NCI-H1092 treated with DMSO at 0.1 percent for 48 hours (cell line): ENCODE measurements at places on chromosomes 3 and 15.

DNA sequence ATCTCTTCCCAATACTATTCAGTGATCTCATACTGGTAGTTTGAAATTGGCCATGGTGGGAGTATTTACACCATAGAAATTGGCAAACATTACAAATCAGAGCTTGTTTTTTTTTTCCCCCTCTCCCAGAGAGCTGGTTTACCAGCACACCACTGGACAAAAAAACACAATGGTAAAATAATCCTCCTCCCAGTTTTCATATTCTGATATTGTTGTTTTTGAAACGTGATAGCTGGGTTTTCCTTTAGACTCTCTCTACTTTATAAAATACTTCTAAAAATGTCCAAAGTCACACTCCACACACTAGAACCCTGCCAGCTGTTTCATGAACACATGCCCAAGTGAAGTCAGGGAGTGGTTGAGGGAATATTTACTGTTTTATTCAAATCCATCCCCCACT, 187.5 kb downstream of the DTWD1 start:
- DNase-seq = no peak

DNA sequence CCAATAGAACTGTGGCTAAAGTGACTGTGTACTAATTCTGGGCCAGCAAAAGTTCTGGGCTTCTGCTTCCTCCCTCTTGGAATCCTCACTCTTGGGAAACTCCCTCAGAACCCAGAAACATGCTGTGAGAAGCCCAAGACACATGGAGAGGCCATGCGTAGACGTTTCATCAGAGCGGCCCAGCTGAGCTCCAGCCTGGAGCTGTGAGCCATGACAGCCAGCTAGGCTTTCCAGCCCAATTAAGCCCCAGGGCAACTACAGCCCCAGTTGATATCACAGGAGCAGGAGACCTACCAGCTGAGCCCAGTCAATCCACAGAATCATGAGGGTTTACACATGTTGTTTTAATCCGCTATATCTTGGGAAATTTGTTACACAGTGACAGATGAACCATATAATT, 43.6 kb upstream of the CNOT10 start:
- DNase-seq = no peak

GRCh38 chr3:159887911-159888310, 100.7 kb upstream of the IL12A start:
- DNase-seq = no peak

DNA sequence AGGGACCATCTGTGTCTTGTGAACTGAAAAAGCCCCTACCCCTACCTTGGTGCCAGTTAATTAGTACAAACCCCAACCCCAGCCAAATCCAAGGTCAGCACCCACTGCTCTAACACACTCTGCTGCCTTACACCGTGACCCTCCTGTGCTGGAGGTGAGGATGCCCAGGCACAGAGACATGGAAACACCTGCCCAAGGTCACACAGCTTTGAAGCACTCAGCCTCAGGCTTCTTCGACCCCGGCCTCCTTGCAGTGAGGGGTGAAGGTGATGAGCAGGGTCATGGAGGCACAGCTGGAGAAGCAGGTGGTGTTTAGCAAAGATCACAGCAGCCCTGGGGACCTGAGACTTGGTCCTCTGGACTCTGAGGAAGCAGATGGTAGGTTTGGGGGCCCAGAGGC, 39.0 kb upstream of the SLC6A6 start:
- DNase-seq = no peak

- DNase-seq = no peak
Measured at GRCh38 chr3:171301998-171302397, 158.2 kb downstream of the TNIK start.

DNA sequence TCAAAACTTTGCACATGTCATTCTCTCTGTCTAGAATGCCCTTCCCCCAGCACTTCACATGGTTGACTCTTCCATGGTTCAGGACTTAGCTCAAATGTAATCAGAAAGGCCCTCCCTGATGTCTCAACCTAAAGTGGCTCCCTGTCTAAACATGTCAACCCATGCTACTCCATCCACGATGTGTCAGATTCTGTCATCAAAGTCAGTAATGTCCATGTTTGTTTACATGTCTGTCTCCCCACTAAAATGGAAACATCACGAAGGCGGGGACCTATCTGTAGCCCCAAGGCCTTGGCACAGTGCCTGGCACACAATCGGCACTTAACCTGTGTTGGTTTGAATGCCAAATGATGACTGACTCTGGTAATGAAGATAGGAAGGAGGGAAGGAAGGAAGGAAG, 20.8 kb upstream of the SNTN start:
- DNase-seq = no peak

- no peak for DNase-seq
Measured at GRCh38 chr15:83692746-83693581, 39.0 kb downstream of the ADAMTSL3 start.

DNA sequence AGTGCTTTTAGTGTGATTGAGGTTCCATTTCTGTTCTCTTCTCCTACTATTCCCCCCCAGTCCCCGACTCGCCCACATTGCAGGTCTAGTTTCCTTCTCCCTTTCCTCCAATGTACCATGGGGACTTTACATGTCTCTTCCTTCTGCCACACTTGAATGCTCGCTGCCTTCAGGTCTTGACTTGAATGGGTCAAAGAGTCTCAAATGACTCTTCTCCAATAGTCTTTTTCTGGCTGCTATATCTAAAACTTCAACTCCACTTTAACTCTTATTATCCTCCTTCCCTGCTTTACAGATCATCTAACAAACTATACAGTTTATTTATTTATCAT, 213.9 kb upstream of the SLC2A2 start:
- DNase-seq = no peak
